ENCODE measurements at places on chromosomes 4 and X.
A peak's percentile ranks its signal among the peaks of the same experiment; 100 is the strongest.

DNA sequence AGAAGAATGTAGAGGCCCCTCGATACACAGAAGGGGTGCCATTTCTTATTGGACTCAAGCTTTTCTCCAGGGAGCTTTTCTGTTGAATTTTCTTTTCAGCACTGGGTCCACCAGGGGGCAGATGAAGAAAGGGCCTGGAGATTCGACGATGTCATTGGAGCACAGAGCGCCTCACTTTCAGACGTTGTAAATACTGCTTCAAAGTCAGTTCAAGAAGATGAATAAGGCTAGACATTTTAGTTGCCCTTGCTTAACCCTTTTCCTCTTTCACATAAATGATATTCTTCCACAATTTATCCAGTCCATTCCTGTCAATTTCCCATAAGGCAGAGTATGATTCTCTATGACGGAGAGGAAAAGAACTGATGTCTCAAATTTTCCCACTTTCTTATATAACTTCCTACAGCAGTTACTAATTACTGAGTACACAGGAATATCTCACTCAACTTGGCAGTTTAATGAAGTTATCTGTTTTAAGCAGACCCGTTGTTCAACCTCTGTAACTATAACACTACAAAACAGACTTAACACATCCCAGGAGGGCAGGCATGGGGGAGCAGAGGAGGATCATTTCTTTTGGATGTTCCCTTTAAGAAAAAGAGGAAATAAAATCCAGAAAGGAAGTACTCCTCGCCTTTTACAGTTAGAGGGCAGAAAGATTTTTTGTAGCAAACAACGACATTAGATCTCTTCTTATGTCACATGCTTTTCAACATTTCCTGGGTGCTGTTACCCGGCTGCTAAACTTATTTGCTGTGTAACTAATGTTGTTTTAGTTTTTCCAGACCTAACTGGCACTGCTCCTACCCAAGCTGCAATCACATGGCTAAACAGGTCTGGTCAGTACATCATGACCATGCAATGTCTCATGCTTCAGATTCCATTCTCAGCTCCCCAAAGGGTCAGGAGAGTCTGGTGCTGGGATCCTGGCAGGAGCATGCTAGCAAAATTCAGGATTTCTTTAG is 12.2 kb upstream of the CENPU start:
- peak; percentile 58 for DNase-seq

GRCh38 chr4:24053934-24054333 is 164.1 kb upstream of the PPARGC1A start:
- no peak for DNase-seq

DNA sequence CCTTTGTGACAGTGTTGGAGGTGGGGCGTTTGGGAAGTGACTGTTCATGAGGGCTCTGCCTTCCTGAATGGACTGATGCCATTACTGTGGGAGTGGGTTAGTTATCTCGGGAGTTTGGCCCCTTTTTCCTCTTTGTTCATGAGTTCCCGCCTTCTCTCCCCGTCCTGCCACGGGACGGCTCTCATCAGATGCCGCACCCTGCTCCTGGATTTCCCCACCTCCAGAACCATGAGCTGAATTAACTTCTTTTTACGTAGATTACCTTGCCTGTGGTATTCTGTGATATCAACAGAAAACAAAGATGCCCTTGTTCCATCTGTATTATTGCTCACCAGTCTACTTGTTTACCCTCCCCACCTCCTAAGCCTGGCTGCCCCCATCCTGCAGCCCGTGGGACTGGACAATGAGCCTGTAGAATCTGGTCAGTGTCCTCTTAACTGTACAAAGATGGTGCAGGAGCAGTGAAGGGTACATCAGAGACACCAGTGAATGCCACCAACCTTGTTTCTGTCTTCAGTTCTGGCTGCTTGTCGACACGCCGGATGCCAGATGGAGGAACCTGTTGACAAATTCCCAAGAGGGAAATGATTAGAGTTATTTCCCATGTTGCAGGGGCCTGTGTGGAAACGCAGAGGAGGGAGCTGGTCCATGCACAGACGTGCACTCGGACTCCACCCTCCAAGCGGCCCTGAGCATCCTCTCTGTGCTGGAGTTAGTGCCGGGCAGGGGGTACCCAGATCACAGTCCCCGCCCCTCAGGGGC is 104.7 kb downstream of the ABLIM2 start:
- DNase-seq = no peak

GRCh38 chr4:32503241-32503640 is 1783.1 kb downstream of the PCDH7 start:
- no peak for DNase-seq

- DNase-seq = no peak
Observed at GRCh38 chr4:54255881-54256280, 26.8 kb downstream of the PDGFRA start.

- no peak for DNase-seq
Observed at GRCh38 chr4:7379719-7380118, 55.0 kb downstream of the PSAPL1 start.

GRCh38 chr4:31793907-31794306 is 1073.7 kb downstream of the PCDH7 start:
- DNase-seq = no peak

GRCh38 chr4:87559090-87559837 is 30.1 kb upstream of the SPARCL1 start:
- no peak for DNase-seq

Measured in activated naive CD4-positive, alpha-beta T cell (primary cell).